ENCODE measurements at places on chromosomes 13 and 19.

GRCh38 chr19:2604747-2605329 is 97.7 kb downstream of the GNG7 start:
- DNase-seq = no peak

DNA sequence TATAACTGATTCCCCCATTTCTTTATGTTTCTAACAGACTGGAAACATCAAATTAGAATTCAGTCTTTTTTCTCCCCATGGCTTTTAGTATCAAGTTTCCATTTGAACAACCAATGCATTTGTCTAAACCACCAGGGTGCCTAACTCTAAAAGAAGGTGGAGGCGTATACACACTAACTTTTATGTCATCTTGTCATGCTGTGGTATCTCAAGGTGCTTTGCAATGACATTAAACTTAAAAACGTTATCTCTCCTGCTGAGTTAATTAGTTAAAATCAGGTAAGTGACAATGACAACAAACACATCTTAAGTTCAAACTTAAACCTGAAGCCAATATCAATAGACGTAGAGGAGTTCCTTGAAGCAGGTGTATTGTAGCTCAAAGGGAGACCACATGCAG is 1001.7 kb downstream of the PCDH17 start:
- DNase-seq = no peak

DNA sequence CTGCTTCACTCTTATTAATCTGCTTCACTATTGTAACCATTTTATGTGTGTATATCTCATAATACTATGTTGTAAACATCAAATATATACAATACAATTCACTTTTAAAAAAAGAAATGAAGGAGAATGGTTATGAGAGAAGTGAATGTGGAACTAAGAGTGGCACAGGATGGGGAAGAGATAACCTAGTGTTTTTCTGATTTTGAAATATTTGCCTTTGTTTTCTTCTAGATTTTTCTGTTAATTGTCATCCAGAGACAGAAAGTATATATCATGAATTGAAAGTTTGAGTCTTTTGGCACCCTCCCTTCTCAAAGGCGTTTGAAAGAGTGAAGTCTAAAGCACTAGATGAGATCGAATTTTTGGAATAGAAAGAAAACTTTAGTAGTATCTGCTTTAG is 2.8 kb downstream of the DNAJC3 start:
- DNase-seq = no peak

GRCh38 chr13:107743100-107743499 is 472.2 kb downstream of the LIG4 start:
- DNase-seq = no peak

- no peak for DNase-seq
These were observed 11.9 kb upstream of the TPTE2 start for GRCh38 chr13:19573120-19573716.

DNA sequence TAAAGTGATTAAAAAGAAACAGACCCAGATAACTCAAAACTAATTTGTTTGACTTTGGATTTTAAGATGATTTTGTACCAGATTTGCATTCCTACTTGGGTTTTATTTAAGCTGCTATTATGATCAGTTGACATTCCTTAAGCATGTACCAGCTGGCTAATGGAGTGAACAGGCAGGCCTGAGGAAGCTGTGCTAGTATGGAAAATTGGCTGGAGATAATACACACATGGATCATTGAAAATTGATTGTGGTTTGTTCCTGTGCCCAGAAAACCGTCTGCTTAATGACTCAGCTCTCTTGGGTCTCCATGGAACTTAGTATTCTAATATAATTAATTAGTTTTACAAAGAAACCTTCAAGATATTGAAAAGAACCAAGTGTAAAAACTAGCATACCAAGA is 22.6 kb downstream of the POLR1D start:
- no peak for DNase-seq

DNA sequence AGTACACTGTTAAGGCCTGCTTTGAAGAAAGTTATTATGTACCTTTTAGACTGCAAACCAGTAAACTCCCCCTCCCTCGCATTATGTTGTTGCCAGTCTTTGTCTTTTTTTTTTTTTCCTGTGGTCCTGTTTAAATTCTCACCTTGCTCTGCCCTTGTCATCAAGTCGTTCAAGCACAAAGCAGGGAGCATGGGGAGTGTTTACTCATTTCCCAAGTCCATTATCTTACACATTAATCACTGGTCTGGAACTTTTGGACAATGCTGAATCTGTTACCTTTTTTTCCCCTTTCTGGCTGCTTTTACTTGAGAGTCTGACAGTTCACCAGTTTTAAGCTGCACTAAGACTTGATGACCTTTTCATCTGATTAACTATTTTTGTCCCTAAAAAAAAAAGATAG is 108.2 kb downstream of the DACH1 start:
- DNase-seq = peak; percentile 45

GRCh38 chr13:30255696-30256095 is 51.7 kb downstream of the KATNAL1 start:
- no peak for DNase-seq

DNA sequence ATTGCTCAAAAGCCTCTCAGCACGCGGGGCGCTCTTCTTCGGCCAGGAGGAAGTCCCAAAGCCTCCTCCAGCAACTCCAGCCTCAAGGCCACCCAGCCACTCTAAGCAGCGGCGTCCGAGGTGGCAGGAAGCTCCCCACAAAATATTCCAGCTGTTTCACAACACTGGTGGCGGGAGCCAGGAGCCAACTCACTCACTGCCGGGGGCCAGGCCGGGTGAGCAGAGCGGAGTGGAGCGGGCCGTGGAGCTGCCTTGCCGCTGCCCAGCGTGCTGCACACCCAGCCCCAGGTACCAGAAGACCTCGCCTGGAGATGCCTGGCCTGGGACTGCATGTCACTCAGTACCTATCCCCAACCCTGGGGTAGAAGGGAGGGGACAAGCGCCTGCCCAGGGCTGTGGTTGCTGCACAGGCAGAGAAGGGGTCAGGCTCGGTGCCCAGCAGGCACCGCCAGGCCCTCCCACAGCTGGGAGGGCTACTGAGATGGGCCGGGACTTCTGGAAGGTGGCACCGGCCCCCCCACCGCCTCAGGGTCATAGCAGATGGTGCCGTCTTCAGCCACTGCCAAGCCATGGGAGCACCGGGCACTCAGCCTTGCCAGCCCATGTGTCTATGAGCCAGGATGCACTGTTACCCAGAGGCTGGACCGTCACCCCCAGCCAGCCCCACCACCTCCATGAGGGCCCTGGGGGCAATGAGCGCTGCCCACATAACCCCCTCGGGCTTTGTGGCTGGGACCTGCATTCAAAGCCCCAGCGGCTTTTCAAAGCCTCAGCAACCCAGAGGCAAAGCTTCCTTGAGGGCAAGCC is 59.2 kb downstream of the MLLT1 start:
- DNase-seq = no peak

DNA sequence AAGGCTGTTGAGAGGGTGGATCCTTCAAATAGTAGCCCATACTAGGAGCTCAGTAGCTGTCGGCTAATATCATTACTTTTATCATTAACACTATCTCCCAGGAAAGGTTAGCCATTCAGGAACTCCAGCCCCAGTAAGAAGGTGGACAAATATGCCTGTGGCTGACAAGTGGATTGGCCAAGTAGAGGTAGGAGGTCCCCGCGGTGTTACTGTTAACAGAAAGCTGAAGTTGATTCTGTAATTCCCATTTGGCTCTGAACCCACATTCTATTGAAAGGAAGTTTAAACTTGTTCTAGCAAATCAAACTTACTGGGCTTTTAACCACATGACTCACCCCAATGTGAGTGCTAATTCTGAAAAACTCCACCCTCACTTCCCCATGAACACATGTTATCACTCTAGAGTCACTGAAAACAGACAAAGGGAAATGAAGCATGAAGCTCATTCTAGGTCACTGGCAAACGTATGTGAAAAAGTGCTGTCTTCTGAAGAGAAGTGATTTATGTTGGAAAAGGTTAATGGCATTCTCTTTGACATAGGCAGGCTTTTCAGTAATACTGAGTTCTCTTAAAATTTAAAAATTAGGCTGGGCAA is 273.5 kb downstream of the FGF14 start:
- DNase-seq = no peak

DNA sequence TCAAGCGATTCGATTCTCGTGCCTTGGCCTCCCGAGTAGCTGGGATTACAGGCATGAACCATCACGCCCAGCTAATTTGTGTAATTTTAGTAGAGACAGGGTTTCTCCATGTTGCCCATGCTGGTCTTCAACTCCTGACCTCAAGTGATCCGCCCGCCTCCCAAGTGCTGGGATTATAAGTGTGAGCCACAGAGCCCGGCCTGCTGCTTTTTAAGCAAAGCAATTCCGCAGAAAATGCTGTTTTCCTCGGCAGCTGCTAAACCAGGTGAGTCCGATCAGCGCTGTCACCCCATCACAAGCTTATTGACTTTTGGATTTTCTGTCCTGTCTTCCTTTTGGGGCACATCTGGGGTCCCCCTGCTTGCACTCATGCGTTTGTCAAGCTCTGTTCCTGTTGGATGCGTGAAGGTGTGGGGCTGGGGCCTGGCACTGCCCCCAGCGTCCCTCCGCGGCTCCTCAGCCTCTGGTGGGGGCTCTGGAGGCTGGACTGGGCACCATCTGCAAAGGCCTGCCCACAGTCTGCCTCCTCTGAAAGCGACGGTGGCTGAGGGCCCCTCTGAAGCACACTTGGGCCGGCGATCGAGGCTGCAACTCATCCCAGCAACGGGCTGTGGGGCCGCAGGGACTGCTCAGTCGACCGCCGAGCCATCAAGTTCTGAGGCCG is 25.7 kb downstream of the CEBPG start:
- DNase-seq = no peak

DNA sequence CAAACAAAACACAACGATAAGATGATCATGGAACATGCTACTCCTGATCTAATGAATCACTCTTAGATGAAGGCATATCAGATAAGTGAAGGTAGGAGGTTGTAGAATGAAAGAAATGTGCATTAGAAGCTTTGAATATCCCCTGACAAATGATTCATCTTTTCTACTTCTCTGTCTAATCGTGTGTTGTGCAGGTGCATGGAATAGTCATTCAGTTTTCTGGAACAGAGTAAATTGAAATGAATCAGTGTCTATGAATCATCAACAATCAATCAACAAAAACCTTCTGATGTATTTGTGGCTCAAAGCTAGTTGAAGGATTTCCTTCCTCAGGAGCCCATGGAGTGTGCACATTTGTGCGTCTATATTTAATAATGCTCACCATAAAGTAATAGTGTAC is 1290.4 kb upstream of the PCDH20 start:
- no peak for DNase-seq

GRCh38 chr19:4064149-4064495 is 2.6 kb downstream of the ZBTB7A start:
- DNase-seq = no peak

- DNase-seq = no peak
These were observed 18.4 kb upstream of the SIGLEC14 start for GRCh38 chr19:51664997-51665396.

- DNase-seq = no peak
These were observed 163.4 kb downstream of the FOXO1 start for GRCh38 chr13:40503011-40503410.

- DNase-seq = no peak
These were observed 8.6 kb downstream of the CALM3 start for GRCh38 chr19:46609511-46610412.

- no peak for DNase-seq
These were observed at the start of gene CACNG7 for GRCh38 chr19:53908935-53909415. CACNG7 (plus strand) TSS chr19:53909278; CDS start chr19:53912832, 3,554 bp downstream.

DNA sequence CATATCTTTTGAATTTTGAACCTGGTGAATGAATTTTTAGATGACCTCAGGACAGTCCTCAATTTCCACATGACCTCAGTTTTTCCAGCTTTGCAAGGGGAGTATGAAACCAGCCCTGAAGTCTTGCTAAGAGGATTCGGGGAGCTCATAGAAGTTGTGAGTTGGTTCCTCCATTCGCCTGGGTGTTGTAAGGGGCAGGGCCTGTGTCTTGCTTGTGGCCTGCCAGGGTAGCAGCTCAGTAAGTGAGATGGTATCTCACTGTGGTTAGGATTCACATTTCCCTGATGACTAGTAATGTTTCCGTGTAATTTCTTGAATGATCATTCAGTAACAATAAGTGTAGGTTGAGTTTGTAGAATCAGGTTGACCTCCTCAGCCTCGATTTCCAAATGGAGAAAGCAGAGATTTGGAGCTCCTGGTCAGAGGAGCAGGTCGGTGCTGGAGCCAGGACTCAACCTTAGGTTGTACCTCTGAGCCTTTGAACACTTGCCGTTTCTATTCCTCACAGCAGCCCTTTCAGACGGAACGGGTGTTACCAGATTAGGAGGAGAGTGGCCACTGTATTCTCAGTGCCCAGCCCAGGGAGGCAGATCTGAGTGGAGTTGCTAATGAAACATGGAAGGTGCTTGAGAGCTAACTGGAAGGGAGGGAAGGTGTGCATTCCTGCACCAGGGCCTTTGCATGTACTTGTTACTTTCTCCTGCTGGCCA is 14.6 kb downstream of the NACC1 start:
- no peak for DNase-seq

- no peak for DNase-seq
These were observed 738.3 kb upstream of the GPC6 start for GRCh38 chr13:92488249-92488852.

- DNase-seq = no peak
These were observed 11.2 kb upstream of the MADCAM1 start for GRCh38 chr19:485077-485476.

GRCh38 chr13:77599351-77599750 is 63.8 kb downstream of the SCEL start:
- no peak for DNase-seq

GRCh38 chr19:10543420-10544241 is at the start of gene ATG4D:
ATG4D (plus strand) TSS chr19:10543904; CDS start chr19:10544091, 187 bp downstream.
- DNase-seq = no peak

Data from right renal cortex interstitium (tissue), 3 donors.